ENCODE measurements at places on chromosomes 4 and X.

- no peak overlapping the region for H3K27ac ChIP-seq
- no peak overlapping the region for H3K4me3 ChIP-seq
- H3K4me1 ChIP-seq, result no peaks in the 10 kb centered on the region
- DNase-seq, result no peak
Measured at GRCh38 chr4:84232309-84233095, 266.6 kb downstream of the NKX6-1 start.

DNA sequence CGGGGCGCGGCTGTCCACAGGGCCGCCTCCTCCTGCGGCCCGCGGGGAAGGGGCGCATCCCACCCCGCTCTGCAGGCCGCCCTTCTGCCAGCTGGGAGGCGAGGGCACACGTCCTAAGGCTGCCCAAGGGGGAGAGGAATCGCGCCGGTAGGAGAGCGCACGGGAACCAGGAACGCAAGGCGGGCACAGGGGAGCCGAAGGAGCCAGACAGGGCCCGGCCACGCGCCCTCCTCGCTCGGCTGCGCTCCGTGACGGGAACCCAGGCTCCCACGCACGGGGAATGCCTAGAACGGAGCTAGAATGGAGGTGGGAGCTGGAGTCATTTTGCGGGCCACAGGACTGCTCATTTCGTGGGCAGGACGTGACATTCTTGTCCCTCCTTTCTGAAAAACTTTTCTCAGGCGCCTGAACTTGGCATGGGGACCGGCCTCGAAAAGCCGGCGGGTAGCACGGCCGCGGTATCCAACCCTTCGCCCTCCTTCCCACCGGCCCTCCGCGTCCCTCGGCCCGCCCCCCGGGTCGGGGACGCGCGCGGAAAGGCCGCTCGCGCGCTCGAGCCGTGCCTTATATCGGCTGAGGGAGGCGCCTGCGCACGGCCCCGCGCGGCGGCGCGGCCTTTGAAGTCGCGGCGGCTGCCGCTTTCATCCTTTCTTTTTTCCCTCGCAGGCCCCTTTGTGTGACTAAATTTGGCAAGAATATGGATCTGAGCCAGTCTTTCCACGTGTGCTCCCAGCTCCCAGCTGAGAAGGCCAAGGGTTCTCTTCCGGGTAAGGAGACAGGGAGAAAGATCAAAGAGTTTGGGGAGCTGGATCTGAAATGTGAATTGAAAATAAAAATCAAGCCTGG, 4.2 kb upstream of the LEF1 start:
- H3K27me3 ChIP-seq, result peaks cover 11% of the 10 kb centered on the region
- peak overlapping the region; percentile 91 for H3K27ac ChIP-seq
- peaks cover 50% of the 10 kb centered on the region for H3K4me1 ChIP-seq
- DNase-seq, result peak; percentile 75

DNA sequence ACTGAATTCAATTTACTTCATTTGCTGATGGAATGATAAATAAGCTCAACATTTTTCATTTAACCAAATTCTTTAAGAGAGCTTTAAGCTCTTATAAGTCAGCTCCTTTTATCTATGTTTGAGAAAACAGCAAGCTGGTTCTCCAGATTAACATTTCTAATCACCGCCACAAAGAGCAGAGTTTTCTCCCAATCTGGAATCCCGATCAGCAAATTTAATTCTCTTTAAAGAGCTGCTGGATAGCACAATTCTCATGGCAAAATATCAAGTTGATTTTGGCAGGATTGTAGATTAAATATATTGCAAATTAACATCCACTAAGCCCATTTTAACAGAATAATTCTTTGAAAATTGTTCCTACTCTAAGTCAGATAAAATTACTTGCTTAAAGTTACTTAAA, 48.8 kb downstream of the RPS6KA3 start:
- no peak overlapping the region for H3K27ac ChIP-seq
- H3K4me1 ChIP-seq, result peaks cover 10% of the 10 kb centered on the region
- DNase-seq, result no peak
- H3K36me3 ChIP-seq, result peaks cover 6% of the 10 kb centered on the region

- no peak overlapping the region for H3K27ac ChIP-seq
- no peaks in the 10 kb centered on the region for H3K27me3 ChIP-seq
- no peaks in the 10 kb centered on the region for H3K36me3 ChIP-seq
- no peak for DNase-seq
- H3K4me3 ChIP-seq, result no peak overlapping the region
Measured at GRCh38 chrX:82218361-82218760, 1016.5 kb downstream of the SH3BGRL start.

- H3K4me3 ChIP-seq, result no peak overlapping the region
- H3K27me3 ChIP-seq, result no peaks in the 10 kb centered on the region
- H3K4me1 ChIP-seq, result no peaks in the 10 kb centered on the region
- H3K36me3 ChIP-seq, result no peaks in the 10 kb centered on the region
Measured at GRCh38 chrX:119706616-119707015, 13.6 kb upstream of the SEPTIN6 start.
